ENCODE measurements at places on chromosomes 1 and 21.

DNA sequence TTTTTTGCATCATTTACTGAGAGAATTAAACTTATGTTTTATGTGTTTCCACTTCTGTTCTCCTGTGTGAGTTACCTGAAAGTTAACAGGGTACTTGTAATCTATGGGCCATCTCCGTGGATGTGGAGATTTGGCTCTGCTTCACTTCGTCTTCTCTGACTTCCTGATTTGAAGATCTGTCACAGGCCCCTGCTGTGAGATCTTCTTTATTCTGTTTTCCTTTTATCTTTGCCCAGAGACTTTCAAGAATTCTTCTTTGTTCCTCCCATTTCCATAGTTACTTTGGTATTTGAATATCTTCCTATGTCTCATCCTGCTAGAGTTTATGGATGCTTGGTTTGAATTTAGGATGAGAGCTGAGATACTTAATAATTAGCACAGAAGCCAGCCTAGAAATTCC lies 35.4 kb upstream of the PKN2 start:
- DNase-seq: no peak

GRCh38 chr21:43766734-43767497 lies 9.2 kb downstream of the CSTB start:
- no peak for DNase-seq

DNA sequence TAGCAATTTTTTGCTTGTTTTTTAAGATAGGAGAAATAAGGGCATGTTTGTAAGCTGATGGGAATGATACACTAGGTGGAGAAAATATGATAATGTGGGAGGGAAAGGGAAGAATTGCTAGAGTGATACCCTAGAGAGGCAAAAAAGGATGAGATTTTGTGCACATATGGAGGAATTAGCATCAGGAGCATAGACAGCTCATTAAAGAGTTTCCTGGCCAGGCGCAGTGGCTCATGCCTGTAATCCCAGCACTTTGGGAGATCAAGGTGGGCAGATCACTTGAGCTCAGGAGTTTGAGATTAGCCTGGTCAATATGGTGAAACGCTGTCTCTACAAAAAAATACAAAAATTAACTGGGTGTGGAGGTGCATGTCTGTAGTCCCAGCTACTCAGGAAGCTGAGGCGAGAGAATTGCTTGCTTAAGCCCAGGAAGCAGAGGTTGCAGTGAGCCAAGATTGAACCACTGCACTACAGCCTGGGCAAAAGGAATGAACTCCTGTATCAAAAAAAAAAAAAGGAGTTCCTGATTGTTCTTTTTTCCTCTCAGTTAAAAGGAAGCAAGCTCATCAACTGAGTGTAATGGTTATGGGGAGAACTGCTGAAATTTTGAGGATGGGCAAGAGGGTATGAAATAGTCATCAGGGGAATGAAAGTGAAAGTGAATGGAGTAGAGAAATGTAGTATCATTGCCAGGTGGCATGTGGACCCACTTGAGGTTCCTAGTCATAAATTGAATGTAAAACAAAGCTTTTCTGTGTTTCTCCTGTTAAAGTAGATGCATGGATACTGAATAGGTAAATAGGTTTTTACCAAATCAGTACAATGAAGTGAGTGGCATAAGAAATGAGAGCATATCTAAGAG lies 35.5 kb downstream of the SH3GLB1 start:
- no peak for DNase-seq

- DNase-seq: peak; percentile 72
Observed at GRCh38 chr1:154329152-154329521, 3.8 kb downstream of the ATP8B2 start.

- DNase-seq: no peak
Observed at GRCh38 chr1:109912873-109913272, 2.2 kb downstream of the CSF1 start.

GRCh38 chr21:29166323-29166722 lies 35.9 kb downstream of the MAP3K7CL start:
- DNase-seq: no peak

GRCh38 chr1:3064296-3064850 lies 4.6 kb upstream of the PRDM16 start:
- peak; percentile 40 for DNase-seq

GRCh38 chr1:89487972-89488371 lies 36.7 kb upstream of the LRRC8B start:
- no peak for DNase-seq

GRCh38 chr1:85607126-85607920 lies 26.8 kb downstream of the CCN1 start:
- DNase-seq: peak; percentile 69

- no peak for DNase-seq
Observed at GRCh38 chr1:96360036-96360795, 361.4 kb upstream of the PTBP2 start.

All from ecto neural progenitor cell (in vitro differentiated cells).